ENCODE measurements at places on chromosomes 1 and 21. TPM values are rescaled to one million over a fixed set of nuclear protein-coding genes. Genes with fewer than 3 reads are reported as not detected.

PTPRC gene
- total RNA-seq = not detected

ATAD3C gene
- 0.89 TPM for total RNA-seq

DNAJC28 gene
- 0.89 TPM for total RNA-seq

MARK1 gene
- total RNA-seq = 1.4 TPM

ADAM30 gene
- not detected for total RNA-seq

WNT9A gene
- total RNA-seq = 0.76 TPM

INKA2 gene
- 6.6 TPM for total RNA-seq

SPAG17 gene
- total RNA-seq = not detected

IL20 gene
- total RNA-seq = not detected

Data from dermis microvascular lymphatic vessel endothelial cell (primary cell).